ENCODE measurements at places on chromosomes 2 and 18.

- DNase-seq = no peak
These were observed 35.5 kb downstream of the RTP5 start for GRCh38 chr2:241904791-241905710.

DNA sequence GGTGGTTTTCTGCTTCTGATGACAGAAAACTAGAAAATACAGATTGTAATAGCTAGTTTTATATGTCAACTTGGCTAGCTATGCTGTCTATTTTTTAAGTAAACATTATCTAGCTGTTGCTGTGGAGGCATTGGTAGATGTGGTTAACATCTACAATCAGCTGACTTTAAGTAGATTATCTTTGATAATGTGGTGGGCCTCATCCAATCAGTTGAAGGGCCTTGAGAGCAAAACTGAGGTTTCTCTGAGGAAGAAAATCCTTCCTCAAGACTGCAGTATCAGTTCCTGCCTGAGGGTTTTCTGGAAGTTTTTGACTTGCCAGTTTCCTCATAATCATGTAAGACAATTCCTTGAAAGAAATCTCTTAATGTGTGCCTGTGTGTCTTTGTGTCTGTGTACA is 75.9 kb upstream of the SPHKAP start:
- no peak for DNase-seq

- no peak for DNase-seq
These were observed 3.2 kb downstream of the RAB3GAP1 start for GRCh38 chr2:135055182-135055786.

- no peak for DNase-seq
These were observed 55.7 kb upstream of the SLC39A10 start for GRCh38 chr2:195601361-195601760.

DNA sequence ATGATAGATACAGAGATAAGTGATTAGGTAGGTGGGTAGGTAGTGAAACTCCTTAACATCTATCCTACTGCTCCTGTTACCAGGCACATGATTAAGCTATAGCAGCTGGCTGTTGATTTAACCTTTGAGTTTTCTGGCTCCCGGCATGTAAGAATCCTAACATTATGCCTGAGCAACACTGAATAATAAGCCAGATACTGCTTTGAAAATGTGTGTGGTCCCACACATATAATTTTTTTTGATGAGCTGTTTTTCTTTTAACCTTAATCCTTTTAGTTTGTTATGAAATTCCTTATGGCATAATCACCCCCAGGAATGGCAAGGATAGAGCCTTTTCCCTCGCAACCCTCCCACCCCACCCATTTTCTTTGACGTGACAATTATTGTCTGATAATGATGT is 104.2 kb upstream of the NEUROD1 start:
- no peak for DNase-seq

All from pons (tissue), 1 donor.